ENCODE measurements at places on chromosomes 11 and 22. TPM values are rescaled to one million over a fixed set of nuclear protein-coding genes. Genes with fewer than 3 reads are reported as not detected.

- no peak for DNase-seq
These were observed 12.2 kb upstream of the CDC42BPG start for GRCh38 chr11:64856382-64857227.

DNA sequence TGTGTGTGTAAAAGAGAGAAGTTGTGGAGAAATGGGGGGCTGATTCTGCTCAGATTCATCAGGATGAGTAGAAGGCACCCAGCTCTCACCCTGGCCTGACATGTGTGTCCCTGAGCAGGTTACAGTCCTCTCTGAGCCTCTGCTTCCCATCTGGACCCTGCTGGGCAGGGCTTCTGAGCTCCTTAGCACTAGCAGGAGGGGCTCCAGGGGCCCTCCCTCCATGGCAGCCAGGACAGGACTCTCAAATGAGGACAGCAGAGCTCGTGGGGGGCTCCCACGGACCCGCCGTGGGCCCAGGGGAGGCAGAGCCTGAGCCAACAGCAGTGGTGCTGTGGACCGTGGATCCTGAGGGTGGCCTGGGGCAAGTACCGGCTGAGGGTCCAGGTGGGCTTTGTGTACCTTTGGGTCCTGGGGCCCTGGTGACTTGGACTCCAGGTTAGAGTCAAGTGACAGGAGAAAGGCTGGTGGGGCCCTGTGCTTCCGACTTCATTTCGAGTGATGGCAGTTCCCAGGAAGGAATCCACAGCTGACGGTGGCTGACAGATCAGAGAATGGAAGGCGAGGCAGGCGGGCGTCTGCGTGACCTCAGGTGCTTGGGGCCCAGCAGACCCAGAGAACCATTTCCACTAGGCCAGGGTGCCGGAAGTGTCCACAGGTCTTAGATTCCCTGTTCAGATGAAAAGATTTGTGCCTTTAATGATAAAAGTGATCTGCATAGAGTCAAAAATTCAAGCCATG, 21.9 kb downstream of the NEAT1 start:
- peak; percentile 59 for DNase-seq

PANX3 gene
- not detected for total RNA-seq

DEPDC7 gene
- 1.5 TPM for total RNA-seq

ELFN2 gene
- total RNA-seq: 1.2 TPM

GRCh38 chr11:32851251-32851650, 21.5 kb downstream of the PRRG4 start:
- no peak for DNase-seq

MB gene
- 0.81 TPM for total RNA-seq

DNA sequence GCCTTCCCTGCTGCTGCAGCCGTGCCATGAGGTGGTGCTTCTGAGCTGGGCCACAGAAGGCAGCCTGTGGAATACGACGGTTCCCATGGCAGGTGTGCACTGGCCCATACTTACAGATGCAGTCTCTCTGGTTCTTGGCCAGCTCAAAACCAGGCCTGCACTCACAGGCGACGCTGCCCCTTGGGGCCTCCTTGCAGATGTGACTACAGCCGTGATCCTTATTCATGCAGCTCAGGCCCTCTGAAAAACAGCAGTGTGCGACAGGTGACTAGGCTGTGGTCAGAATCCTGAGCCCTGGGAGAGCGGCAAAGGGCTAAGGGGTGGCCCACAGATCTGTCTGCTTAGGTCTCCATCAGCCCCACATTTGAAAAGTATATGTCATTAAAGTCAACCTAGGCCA, 22.1 kb downstream of the SCUBE2 start:
- DNase-seq: no peak

SOX10 gene
- total RNA-seq: 0.56 TPM

- no peak for DNase-seq
These were observed 21.2 kb downstream of the MCM5 start for GRCh38 chr22:35421121-35421520.

- no peak for DNase-seq
These were observed 9.5 kb upstream of the NF2 start for GRCh38 chr22:29593923-29594322.

DNA sequence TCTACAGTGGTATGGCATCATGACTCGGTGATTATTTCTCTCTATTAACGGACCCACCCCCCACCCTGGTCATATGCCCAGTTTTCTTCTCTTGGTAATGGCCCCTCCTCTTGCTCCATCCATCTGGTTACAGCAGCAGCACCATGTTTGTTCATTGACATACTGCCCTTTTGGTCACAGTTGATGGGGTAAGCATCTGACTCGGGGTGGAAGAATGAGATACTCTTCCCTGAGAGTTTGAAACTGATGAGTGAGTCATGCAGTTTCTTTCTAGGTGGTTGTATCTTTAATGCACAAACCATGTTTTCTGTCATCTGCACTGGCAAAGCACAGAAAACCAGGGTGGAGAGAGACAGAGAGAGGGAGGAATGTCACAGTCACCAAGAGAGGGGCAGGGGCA, 126.0 kb downstream of the SYN3 start:
- DNase-seq: no peak

C11orf97 gene
- total RNA-seq: not detected

EXPH5 gene
- total RNA-seq: 4.1 TPM

DNA sequence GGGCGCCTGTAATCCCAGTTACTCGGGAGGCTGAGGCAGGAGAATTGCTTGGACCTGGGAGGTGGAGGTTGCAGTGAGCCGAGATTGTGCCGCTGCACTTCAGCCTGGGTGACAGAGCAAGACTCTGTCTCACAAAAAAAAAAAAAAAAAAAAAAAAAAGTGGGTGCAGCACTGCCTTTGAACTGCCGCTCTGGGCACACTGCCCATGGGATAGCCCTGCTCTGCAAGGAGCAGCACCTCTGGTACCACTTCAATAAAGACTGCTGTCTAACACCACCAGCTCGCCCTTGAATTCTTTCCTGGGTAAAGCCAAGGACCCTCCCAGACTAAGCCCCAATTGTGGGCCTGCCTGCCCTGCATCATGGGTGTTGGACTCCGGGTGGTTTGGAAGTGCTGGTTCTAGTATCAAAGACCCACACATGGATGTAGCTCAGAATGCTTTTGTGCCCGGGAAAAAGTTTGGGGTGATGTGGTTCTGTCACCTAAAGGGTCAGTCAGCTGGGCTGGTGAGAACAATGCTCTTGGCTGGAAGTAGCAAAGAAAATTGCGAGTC, 444.3 kb downstream of the TBC1D22A start:
- no peak for DNase-seq

DNA sequence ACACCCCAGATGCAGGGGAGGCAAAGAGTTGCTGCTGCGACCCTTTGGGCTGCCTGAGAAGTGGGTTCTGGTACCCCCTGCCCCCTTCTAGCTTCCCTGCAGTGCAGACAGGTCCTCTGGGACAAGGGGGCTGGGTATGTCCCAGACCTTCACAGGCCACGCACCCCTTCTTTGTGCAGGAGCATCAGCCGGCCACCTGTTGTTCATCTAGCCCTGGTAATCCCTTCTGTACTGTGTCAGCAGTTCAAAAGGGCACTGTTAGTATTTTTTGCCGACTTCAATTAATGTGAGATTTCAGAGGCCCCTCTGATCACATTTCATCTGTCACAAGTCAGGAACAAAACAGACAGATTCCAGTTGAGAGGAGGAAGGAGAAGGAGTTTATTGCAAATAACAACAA, 49.9 kb downstream of the ALX4 start:
- DNase-seq: no peak

- DNase-seq: no peak
These were observed 31.6 kb downstream of the CTTN start for GRCh38 chr11:70429724-70430521.

DNA sequence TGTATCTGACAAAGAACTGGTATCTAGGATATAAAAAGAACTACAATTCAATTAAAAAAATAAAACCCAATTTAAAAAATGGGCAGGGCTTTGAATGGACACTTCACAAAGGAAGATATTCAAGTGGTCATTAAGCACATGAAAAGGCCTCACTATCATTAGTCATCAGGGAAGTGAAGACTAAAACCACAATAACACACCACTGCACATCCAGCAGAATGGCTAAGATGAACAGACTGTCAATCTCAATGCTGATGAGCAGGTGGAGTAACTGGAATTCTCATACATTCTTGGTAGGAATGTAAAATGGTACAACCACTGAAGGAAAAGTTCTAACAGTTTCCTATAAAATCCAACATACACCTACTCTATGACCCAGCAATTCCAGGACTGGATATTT, 8.9 kb downstream of the HPS4 start:
- DNase-seq: no peak

DNA sequence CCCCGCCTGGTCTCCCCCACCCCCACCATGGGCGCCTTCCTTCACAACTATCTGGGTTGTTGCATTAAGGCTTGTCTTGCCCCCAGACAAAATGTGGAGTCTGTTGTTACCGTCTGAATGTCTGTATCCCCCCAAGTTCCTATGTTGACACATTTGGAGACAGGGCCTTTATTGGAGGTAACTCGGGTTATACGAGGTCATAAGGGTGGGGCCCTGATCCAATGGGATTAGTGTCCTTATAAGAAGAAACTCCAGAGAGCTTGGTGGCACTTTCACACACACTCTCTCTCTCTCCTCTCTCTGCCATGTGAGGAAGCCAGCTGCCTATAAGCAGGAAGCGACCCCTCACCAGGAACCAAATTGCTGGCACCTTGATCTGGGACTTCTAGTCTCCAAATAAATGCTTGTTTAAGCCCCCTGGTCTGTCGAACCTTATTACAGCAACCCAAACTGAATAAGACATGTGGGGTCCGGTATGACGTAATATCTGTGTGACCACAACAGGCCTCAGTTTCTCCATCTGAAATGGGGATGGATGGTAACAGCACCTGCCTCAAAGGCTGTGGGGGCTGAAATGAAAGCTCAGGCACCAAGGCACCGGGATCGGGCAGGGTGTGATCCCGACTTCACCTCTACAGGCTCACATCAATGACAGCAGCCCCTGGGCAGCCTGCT, 222.3 kb downstream of the CTTN start:
- no peak for DNase-seq

Data from pancreas (tissue), 10 donors.